ENCODE measurements at places on chromosomes 7 and 10.

DNA sequence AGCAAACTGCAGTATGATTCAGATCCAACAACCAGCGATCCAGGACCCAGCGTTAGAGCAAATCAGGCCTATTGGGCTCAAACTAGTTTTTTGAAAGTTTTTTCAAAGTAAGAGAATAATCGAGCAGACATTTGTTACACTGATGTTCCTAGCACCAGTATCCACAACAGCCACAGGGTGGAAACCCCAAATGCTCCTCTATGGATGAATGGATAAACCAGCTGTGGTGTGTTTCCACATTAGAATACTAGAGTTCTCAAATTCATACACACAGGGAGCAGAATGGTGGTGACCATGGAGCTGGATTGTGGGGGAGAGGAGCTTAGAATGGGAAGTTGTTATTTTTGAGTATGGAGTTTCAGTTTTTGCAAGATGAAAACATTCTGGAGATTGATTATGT lies 60.7 kb downstream of the PDIA4 start:
- DNase-seq, result no peak

- DNase-seq, result no peak
Measured at GRCh38 chr7:36306222-36306621, 83.4 kb upstream of the ANLN start.

DNA sequence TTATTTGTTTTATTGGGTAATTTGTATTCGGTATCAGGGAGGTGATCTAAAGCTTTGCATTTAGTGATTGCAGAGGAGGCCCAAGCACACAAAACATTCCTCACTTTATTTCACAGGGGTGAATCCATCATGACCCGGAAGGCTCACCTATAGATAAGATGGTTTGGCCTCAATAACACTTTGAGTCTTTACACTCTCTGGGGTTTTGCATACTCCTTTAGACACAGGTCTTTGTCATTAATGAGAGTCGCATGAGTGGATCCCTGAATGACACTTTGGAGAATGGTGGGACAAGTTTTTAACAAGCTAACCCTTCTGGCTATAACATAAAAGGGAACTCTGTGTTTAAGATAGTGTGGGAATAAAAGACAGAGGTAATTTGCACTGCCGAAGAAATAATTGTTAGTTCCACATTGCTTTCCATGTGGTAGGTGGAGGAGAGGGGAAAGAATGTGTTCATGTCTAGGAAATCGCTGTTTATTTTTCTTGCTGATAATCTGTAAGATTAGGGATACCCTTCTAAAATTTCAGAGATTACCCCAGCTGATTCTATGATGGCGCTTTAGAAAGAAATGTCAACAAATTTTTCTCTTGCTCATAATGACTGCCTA lies 455.8 kb downstream of the TFEC start:
- no peak for DNase-seq

DNA sequence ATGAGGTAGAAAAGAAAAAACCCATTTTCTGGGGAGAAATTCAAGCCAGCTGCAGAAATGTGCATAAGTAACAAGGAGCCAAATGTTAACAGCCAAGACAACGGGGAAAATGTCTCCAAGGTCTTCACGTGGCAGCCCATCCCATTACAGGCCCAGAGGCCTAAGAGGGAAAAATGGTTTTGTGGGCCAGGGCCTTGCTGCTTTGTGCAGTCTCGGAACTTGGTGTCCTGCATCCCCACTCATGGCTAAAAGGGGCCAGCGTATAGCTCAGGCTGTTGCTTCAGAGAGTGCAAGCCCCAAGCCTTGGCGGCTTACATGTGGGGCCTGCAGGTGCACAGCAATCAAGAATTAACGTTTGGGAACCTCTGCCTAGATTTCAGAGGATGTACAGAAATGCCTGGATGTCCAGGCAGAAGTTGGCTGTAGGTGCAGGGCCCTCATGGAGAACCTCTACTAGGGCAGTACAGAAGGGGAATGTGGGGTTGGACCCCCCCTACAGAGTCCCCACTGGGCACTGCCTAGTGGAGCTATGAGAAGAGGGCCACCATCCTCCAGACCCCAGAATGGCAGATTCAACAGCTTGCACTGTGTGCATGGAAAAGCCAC lies 9.0 kb downstream of the ORC5 start:
- DNase-seq, result no peak

DNA sequence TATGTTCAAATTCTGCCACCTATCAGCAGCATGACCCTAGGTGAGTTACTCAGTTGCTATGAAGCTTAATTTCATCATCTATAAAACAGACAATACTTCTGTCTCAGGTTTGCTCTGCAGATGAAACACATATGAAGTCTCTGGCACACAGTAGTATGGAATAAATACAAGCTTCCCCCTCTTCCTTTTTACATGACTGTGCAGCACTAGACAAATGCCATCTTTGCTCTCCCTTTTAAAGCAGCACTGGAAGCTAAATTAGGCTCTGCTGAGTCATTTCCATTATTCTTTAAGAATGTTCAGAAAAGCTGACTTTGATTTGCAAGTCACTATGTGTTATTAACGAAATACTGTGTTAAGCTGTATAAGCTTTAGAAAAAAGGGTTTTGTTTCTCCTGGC lies 40.7 kb upstream of the ANAPC16 start:
- no peak for DNase-seq

GRCh38 chr10:1056326-1057105 lies at the start of gene WDR37:
Gene WDR37 (plus strand): TSS chr10:1056385. CDS start chr10:1072156, 15,771 bp downstream.
- peak; percentile 86 for DNase-seq

GRCh38 chr7:57399972-57400371 lies 50.0 kb upstream of the ZNF716 start:
- no peak for DNase-seq
